Activated naive CD4-positive, alpha-beta T cell treated with anti-CD3 and anti-CD28 coated beads for 36 hours (primary cell): ENCODE measurements at places on chromosomes 5 and 9. TPM values are rescaled to one million over a fixed set of nuclear protein-coding genes. Genes with fewer than 3 reads are reported as not detected.

EIF4E1B gene
- not detected for total RNA-seq

FAM200C gene
- 0.93 TPM for total RNA-seq

INSYN2B gene
- not detected for total RNA-seq

LCN9 gene
- total RNA-seq = not detected

SGCD gene
- not detected for total RNA-seq

IL7R gene
- 147 TPM for total RNA-seq

ZFP2 gene
- 0.26 TPM for total RNA-seq

SPINK7 gene
- not detected for total RNA-seq

LECT2 gene
- not detected for total RNA-seq

ADAMTS19 gene
- total RNA-seq = not detected

C9orf50 gene
- not detected for total RNA-seq
